ENCODE measurements at places on chromosomes 13 and 19.

GRCh38 chr19:49458567-49458903, 5.5 kb downstream of the ALDH16A1 start:
- no peak for DNase-seq

DNA sequence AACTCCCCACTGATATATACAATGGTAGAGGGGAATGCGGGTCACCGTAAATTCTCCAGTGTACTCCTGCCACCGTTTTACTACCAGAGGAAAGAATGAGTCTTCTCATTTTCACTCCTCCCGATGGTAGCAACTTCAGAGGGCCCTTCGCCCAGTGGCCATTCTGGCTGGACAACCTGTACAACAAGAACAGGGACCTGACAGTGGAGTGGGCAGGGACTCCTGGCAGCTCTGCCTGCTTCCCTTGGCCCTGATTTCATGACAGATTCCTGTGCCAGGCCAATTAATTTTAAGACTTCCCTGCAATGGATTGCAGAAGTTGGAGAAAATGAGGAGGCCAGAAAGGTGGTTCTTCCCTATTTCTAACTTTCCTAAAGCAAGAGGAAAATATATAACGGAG, 148.9 kb downstream of the GPC6 start:
- DNase-seq = no peak

DNA sequence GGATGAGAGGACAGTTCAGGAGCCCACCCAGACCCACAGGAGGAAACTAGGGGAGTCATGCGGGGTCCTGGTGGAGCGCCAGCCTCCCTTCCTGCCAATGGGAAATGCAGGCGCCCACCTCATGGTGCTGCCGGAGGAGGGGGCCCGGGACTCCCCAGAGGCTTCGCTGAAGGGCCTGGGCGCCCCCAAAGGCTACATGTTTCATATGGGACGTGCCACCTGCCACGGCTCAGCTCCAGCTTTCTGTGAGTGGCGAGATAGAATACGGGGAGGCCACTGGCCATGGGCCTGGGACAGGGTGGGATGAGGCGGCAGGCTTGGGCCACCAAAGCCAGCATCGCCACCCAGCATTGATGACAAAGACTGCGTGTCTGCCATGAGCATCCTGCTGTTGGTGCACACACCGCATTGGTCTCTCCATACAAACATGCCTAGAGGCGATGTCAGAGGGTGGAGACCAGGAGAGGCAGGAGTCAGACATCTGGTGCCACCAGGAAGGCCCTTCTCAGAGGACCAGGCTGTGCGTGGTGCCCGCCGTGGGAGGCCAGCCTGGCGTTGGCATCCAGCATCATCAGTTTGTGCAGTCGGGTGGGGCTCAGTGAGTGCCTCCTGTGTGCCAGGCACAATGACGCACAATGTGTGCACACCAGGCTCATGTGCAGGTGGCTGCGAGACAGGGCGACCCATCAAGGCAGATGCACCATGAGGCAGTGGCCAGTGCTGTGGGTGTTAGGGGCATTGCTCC, 1.2 kb upstream of the F10 start:
- no peak for DNase-seq

DNA sequence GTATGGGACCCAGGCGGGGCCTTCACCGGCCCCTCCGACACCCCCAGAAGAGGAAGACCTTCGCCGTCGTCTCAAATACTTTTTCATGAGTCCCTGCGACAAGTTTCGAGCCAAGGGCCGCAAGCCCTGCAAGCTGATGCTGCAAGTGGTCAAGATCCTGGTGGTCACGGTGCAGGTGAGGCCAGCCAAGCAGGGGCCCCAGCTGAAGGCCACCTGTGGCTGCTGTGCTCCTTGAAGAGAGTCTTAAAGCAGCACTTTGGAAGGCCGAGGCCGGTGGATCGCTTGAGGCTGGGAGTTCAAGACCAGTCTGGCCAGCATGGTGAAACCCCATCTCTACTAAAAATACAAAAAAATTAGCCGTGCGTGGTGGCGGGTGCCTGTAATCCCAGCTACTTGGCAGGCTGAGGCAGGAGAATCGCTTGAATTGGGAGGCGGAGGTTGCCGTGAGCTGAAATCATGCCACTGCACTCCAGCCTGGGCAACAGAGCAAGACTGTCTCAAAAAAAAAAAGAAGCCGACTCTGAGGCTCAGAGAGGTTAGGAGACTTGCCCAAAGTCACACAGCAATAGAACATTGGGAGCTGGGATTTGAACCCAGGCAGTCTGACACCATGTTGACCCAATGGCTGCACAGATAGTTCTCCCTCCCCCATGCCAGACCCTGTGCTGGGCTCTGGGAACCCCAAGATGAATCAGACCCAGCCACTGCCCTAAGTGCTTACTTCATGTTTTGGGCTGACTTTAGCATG, 2.7 kb downstream of the MCOLN1 start:
- DNase-seq = no peak

- no peak for DNase-seq
Observed at GRCh38 chr13:79090552-79091124, 315.4 kb downstream of the RBM26 start.

DNA sequence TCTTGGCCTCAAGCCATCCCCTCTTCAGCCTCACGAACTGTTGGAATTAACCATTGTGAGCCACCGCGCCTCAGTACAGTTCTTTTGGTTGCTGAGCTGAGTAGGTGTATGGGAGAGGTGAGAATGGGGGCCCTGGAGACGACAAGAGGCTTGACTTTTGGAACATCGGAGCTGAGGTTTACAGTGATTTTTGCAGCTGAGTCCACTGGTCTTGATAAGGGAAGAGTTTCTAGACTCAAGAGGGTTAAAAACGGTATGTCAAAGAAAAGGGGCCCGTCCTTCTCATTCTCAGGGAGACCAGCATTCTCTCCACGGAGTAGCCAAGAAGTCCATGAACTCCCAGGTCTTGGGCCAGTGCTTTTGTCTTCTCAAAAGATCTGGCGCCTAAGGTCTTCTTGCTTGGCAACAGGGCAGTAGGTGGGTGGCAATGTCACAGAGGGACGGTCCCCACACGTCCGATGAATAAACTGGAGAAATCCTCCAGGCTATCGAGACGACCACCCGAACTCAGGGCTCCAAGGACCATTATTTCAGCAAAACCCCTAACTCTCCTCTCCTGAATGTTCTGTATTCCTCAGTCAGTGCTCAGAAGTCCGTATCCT, 6.4 kb upstream of the QTRT1 start:
- DNase-seq = no peak

DNA sequence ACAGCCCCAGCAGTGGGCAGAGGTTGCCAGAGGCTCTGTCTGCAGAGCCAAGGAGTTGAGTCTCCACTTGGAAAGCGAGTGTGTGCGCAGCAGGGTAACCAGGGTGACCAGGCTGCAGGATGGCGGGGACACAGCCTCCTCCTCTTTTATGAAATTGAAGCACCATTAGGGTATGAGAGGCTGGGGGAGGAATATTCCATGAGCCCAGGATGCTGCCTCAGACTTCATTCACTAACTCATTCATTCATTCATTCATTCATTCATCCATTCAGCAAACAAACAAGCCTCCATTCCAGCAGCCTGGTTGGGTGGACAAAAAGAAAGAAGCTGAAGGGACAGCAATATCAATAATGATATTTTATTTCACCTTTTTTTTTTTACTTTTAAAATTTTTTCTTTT, 6.6 kb upstream of the LMTK3 start:
- no peak for DNase-seq

- DNase-seq = no peak
Observed at GRCh38 chr19:21109116-21109515, 27.1 kb downstream of the ZNF714 start.

GRCh38 chr13:80151016-80151415, 189.9 kb downstream of the SPRY2 start:
- no peak for DNase-seq

GRCh38 chr19:13241231-13242104, 91.3 kb downstream of the IER2 start:
- DNase-seq = no peak

DNA sequence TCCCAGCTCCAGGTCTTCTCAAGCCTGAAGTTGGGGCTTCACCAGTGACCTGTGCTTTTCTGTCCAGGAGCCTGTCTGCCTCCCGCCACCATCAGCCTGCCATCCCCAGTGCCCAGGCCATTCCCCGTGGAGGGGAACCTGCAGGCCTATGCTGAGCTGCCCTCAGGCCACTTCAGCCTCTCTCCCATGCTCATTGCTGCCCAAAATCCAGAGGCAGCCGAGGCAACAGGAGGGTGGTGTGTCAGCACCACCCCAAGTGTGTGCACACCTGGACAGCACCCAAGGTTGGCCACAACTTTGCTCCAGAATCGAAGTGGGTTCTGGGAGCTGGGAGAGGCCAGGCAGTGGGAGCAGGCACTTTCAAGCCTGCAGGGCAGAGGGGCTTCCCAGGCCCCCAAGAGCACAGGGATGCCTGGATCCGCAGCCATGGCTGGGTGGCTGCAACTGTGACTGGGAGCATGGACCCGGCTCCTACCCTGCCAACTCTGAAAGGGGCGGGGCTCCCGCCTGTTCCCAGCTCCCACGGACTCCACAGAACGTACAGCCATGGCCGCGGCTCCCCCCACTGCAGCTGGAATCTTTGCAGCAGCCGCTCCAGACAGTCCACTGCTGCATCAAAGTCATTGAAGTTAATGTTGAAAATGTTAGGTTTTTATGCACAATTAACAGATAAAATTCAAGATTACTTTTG, 1747.0 kb downstream of the OLFM4 start:
- no peak for DNase-seq

DNA sequence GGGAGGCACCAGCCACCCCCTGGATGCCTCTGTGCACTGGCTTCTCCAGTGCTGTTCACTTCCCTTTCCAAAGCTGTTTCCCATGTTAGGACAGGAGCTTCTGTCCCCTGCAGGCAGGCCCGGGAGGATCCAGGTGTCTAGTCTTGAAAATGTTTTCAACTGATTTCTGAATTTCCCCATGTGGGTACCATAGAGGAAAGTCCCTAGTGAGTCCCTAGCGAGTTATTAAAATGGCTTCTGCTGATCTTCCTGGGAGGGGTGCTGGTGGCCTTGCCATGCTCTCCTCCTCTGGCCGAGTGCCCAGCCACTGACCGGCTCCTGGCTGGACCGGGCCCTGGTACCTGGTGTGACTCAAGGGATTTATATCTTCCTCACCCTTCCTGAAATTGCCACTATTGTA, 5.2 kb upstream of the ANKRD10 start:
- no peak for DNase-seq

DNA sequence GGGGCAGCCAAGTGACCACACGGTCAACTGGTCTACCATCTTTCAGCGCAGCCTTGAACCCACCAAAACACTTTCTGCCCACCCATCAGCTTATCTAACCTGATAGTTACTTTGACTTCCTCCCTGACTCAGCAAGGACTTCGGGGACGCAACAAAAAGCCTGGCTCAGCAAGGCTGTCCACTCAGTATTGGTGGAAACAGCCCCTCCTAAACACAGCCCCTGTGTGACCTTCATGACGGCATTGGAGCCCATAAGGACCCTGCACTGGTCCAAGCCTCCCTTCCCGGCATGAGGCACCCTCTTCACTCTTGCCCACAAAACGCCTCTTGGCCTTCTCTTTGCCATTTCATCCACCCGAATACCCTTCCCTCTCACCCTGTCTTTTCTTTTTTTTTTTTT, 39.1 kb downstream of the INSR start:
- no peak for DNase-seq

GRCh38 chr13:105602956-105603670, 932.3 kb downstream of the EFNB2 start:
- DNase-seq = no peak

GRCh38 chr13:113179374-113180230, 21.2 kb downstream of the PROZ start:
- no peak for DNase-seq

GRCh38 chr13:38346764-38347163, 2.9 kb upstream of the UFM1 start:
- DNase-seq = no peak

- DNase-seq = no peak
Observed at GRCh38 chr13:79393564-79394249, 12.3 kb downstream of the RBM26 start.

- no peak for DNase-seq
Observed at GRCh38 chr13:25190256-25190655, 18.2 kb upstream of the AMER2 start.

- DNase-seq = no peak
Observed at GRCh38 chr19:33293255-33294057, 8.9 kb downstream of the CEBPA start.

DNA sequence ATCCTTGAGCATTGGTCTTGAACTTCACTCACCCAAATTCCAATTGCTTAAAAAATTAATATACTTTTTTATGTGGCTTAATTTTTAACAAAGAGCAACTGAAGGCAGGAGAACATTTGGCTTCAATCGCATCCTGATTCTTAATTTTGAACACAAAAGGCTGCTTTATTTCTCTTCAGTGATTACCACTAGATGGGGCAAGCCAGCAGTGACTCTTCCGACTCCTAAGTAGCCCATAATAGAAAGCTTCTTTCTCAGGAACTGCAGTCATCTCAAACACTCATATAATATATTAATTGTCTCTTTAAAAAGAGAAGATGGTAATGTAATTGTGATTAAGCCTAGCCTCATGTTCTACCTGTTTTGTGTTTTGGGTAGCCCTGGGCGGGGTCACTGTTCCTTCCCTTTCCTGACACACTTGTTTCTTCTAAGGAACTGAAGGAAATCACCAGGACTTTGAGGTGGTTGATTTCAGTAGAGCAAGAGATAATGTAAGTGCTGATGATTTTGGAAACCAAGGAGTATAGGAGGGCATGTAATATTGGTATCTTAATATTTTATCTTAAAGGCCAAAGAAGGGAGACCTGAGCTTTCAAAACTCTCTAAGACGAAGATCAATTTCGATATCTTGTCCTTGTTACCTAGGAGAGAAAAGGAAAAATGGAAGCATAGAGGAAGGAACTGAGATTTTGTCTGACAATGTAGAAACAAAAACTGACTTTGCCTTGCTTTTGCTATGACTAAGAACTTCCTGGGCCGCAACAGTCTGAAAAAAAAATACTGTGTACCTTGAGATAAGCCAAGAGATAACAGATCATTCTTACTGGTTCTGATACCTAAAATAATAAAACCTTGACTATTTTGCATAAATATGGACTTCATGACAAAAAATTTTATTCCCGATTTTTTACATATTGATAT, 73.1 kb downstream of the TNFSF13B start:
- DNase-seq = no peak

All from T follicular helper cell (primary cell).